ENCODE measurements at places on chromosomes 6 and 20. TPM values are rescaled to one million over a fixed set of nuclear protein-coding genes. Genes with fewer than 3 reads are reported as not detected.

DNA sequence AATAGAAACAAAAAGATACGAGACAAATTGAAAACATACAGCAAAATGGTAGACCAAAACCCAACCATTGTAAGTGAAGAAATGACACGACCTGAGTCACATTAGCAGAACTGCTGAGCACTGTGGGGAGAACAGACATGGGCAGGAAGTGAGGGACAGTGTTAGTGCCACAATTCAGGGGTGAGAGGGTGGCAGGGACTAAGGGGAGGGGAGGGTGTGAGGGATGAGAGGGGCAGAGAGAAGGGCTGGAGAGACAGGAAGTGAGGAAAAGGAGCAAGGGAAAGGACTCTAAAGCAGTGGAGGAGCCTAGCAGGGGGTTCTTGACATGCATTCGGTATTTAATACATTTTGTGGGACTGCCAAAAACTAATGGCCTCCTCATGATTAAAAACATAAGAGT lies 45.0 kb upstream of the TRIM26 start:
- no peak for DNase-seq

Gene RXRB
- polyA plus RNA-seq: 9.4 TPM

DNA sequence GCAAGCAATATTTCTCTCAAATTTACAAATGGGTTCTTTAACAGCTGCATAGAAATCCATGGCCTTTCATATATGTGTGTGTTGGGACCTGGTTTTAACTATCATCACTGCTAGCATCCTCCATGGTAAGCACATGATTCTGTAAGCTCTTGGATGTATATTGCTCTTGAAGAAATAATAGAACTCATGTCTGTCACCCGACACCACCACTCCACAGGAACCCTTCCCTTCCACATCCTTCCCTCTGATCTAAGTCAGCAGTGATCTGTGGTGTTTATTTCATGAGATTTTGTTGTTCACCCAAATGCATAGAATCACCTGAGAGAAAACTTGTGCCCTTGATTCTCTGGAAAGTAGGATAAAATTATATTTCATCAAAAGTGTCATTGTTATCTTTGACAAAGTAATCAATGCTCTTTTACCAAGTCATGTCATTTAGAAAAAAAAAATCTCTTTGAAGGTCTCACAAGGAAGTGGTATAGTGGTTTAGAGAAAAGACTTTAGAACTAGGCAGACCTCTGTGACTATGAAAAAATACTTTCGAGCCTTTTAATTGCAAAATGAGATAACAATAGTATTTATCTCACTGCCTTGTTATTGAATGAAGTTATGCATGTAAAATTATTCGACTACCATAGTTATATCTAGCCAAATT lies 649.8 kb upstream of the SLC35B3 start:
- no peak for DNase-seq

GRCh38 chr20:57619051-57619831 lies 985 bp downstream of the ZBP1 start:
- peak; percentile 77 for DNase-seq

- no peak for DNase-seq
These were observed 3.9 kb upstream of the WFDC2 start for GRCh38 chr20:45465491-45466266.

- DNase-seq: no peak
These were observed 67.1 kb downstream of the GNAS-AS1 start for GRCh38 chr20:58783511-58784011.

- no peak for DNase-seq
These were observed 20.6 kb downstream of the ENPP3 start for GRCh38 chr6:131657630-131658111.

GRCh38 chr6:142699391-142699790 lies 245.6 kb downstream of the HIVEP2 start:
- DNase-seq: no peak

Gene PEX7
- polyA plus RNA-seq: 6.6 TPM

DNA sequence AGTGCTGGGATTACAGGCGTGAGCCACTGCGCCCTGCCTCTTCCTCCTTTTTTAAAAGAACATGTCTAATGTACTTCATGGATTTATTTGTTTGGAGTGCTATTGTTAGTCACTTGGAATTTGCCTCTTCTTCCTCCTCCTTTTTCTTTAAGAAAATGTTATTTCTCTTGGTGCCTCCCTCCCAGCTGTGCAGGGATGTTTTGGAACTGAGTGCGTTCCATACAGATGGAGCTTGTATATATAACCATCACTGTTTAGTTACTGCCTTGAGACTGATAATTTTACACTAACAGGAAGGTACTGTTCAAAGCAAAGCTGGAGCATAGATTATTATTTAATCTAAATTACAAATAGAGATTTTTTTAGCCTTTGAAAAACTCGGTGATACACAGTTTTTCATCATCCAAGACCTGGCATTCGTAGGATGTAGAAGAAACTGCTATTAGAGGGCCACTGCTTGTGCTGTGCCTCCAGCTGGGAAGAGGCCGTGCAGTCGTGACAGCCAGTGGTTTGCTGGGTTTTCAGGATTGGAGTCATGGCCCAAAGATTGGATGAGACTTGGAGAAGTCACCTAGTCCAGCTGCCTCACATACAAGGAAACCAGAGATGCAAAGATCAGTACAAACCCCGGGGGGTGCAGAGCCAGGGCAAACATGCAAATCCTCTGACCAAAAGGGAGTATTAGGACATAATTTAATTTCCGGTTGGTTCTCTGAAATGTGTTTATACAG lies 123.1 kb downstream of the PLEKHG1 start:
- DNase-seq: no peak

- DNase-seq: no peak
These were observed 97.6 kb downstream of the CEP57L1 start for GRCh38 chr6:109192865-109193264.

Gene TFAP2C
- not detected for polyA plus RNA-seq

DNA sequence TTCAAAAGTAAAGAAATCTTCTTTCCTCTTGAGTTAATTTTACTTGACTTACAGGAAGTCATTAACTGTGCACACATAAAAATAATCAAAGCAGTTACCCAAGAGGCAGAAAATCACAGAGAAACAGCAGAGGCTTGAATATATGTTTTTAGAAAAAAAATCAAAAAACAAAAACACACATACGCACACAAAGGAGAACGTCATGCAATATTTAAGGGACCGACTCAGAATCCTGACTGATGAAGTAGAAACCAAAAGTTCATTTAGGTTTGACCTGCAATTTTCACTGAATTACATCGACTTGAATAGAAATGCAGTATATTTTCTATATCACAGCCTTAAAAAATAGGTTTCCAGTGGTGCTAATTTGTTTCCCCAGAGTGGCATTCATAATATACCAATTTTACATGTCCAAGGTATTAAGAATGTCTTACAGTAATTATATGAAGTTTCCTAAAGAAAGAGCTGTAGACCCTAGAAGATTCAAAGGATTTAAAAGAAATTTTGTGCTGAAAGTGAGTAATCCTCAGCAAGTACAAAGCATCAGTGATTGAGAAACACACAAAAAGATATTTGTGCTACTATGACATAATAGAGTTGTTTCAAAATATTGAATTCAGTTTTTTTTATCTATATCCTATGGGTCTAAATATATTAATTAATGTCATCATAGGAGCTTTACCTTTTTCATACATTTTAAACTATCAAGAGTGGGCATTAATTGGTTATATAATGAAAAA lies 358.5 kb upstream of the RUNX2 start:
- peak; percentile 45 for DNase-seq

DNA sequence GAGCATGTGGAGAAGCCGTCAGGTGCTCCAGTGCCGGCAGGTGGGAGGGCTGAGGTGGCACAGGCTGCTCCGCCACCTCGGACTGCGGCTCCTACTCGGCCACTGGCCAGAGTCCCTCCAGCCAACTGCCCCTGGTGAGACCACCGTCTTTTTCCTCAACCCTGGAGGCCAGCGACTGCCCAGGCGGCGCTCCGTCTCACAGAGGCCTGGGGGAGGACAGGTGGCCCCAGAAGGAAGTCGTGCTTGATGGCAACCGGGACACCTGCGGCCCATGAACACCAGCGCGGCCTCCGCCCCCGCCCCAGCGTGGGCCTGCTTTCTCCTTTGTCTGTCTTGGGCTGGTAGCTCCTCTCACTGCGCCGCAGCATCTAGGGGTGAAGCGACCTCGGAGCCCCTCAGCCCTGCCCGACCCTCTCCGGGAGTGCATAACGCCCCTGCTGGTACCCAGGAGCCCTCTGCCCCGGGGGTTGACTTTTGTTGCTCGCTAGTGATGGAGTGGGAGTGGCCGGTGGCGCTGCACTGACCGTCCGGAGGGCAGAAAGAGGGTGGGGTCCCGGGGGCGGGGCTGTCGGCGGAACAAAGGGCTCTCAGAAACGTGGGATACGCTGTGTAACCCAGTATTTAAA lies 706 bp upstream of the TUBB2B start:
- DNase-seq: peak; percentile 23

Gene EPHA7
- polyA plus RNA-seq: not detected

Gene PKIB
- polyA plus RNA-seq: 0.92 TPM

- DNase-seq: no peak
These were observed 329.6 kb upstream of the RSPO3 start for GRCh38 chr6:126788861-126789365.

DNA sequence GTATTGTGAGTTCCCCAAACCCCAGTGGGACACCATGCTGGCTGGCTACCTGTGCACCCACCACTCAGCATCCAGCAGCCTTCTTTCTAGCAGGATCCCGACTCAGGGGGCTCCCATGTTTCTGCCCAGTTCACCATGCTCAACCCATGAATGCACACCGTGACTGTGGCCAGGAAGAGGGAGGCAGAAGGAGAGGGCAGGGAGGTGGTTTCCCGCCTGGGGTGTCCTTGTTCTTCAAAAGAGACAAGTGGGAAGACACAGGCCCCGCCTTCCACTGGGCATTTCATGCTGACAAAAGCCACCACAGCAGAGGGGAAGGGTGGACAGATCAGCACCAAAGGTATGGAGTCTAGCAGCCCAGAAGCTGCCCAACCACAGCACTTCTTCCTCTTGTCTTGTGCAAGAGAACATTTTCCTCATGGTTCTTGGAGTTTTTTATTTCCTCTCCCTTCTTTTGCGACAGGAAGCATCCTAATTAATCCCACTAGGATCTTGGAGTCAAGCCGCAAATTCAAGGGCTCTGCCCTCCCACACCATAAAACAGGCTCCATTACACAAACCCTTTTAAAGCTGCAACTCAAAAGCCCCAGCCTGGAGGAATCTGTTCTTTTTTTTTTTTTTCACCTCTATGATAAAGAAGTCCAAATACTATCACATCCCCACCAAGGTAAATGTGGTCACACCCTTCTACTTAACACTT lies 13.5 kb upstream of the ANKRD60 start:
- DNase-seq: no peak

GRCh38 chr6:7073821-7074525 lies 33.8 kb upstream of the RREB1 start:
- DNase-seq: peak; percentile 67

Gene PGK2
- polyA plus RNA-seq: not detected

DNA sequence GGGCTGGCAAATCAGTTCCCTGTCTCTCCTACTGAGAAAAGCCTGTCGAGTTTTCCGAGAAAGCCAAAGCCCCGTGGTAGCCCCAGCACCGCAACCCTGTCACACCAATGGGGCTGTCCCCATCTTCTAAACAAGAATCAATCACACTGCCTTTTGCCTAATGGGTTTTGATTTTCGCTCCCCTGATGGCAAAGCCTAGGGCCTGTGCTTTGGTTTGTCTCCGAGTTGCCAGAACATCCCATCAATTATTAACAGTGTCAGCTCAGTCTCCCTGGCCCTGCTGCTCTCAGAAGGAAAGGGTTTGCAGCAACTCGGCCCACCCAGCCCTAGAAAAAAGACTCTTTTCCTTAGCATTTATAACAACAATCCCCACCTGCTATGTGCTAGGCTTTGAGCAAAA lies 4.2 kb downstream of the KCNB1 start:
- DNase-seq: no peak
